CD14-positive monocyte (primary cell): ENCODE measurements at places on chromosomes 1 and 21. TPM values are rescaled to one million over a fixed set of nuclear protein-coding genes. Genes with fewer than 3 reads are reported as not detected.

Gene ZFP69
- 1.1 and 2.1 TPM in 2 replicates for polyA plus RNA-seq

- H3K27me3 ChIP-seq: no peaks in the 10 kb centered on the region
- DNase-seq: no peak
- no peaks in the 10 kb centered on the region for H3K36me3 ChIP-seq
- H3K4me3 ChIP-seq: no peak overlapping the region
- no peaks in the 10 kb centered on the region for H3K4me1 ChIP-seq
Measured at GRCh38 chr1:72526926-72527325, 244.6 kb upstream of the NEGR1 start.

Gene RUNX3
- polyA plus RNA-seq: 27.9 and 44.9 TPM in 2 replicates

Gene CHML
- polyA plus RNA-seq: 3.4 TPM

Gene PROX1
- polyA plus RNA-seq: 0.07 TPM in 1 of 2 replicates, not detected in the other

Gene SLAMF9
- not detected for polyA plus RNA-seq

Gene KCNJ9
- polyA plus RNA-seq: not detected

DNA sequence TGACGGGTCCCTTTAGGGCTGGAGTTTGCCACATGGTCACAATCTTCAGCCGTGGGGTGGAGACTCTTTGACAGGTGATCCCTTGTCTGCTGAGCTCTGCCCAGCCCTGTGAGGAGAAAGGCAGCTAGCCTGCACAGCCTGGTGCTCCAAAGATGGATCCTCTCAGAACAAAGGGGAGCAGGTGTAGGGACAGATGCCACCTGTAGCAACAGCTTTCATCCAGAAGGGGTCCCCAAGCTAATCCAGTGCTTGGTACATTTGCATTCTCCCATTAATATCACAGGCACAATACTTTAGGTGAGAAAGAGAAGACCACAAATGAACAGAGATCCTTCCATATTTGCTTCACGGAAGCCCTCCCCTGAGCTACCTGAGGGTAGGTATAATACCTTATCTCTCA is 93.2 kb downstream of the CCDC185 start:
- H3K36me3 ChIP-seq: no peaks in the 10 kb centered on the region
- no peak overlapping the region for H3K4me3 ChIP-seq
- DNase-seq: no peak
- no peaks in the 10 kb centered on the region for H3K27me3 ChIP-seq
- peaks cover 7% of the 10 kb centered on the region for H3K4me1 ChIP-seq

Gene FCRL4
- polyA plus RNA-seq: not detected

Gene CHRM3
- polyA plus RNA-seq: not detected in 2 replicates

GRCh38 chr1:205832326-205832751 is 17.6 kb downstream of the PM20D1 start:
- H3K36me3 ChIP-seq: no peaks in the 10 kb centered on the region
- H3K27ac ChIP-seq: peak overlapping the region; percentile 13
- H3K27me3 ChIP-seq: peaks cover 3% of the 10 kb centered on the region
- DNase-seq: peak; percentile 23
- no peak overlapping the region for H3K4me3 ChIP-seq

Gene TTC34
- polyA plus RNA-seq: 0.56 and 1.00 TPM in 2 replicates

Gene RAB4A
- polyA plus RNA-seq: 34.5 TPM

GRCh38 chr1:85659174-85659573 is 49.1 kb downstream of the ZNHIT6 start:
- no peaks in the 10 kb centered on the region for H3K27me3 ChIP-seq
- peaks cover 46% of the 10 kb centered on the region for H3K36me3 ChIP-seq
- no peak for DNase-seq
- H3K4me3 ChIP-seq: no peak overlapping the region
- no peak overlapping the region for H3K27ac ChIP-seq

DNA sequence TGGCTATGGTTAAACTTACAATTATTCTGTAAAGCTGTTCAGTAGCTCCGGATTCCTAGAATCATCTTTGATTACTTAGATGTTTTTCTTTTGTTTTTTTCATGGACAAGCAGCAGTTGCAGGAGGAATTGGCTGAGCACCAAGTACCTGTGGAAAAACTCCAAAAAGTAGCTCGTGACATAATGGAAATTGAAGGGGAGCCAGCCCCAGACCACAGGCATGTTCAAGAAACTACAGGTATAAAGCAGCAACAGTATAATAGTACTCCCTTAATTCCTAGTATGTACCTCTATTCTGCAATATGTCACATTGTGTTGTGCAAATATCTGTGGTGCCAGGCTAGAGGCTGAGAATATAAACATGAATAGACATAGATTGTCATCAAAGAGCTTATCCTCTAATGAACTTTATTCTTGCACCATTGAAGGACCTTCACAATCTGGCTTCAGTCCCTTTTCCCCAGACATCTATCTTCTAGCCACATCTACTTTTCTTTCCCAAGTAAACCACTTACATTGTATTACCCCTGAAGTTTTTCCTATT is 132.3 kb upstream of the BMP8A start:
- no peak overlapping the region for H3K4me3 ChIP-seq
- DNase-seq: no peak
- H3K36me3 ChIP-seq: peaks cover 74% of the 10 kb centered on the region
- H3K27ac ChIP-seq: no peak overlapping the region
- H3K4me1 ChIP-seq: peaks cover 7% of the 10 kb centered on the region

DNA sequence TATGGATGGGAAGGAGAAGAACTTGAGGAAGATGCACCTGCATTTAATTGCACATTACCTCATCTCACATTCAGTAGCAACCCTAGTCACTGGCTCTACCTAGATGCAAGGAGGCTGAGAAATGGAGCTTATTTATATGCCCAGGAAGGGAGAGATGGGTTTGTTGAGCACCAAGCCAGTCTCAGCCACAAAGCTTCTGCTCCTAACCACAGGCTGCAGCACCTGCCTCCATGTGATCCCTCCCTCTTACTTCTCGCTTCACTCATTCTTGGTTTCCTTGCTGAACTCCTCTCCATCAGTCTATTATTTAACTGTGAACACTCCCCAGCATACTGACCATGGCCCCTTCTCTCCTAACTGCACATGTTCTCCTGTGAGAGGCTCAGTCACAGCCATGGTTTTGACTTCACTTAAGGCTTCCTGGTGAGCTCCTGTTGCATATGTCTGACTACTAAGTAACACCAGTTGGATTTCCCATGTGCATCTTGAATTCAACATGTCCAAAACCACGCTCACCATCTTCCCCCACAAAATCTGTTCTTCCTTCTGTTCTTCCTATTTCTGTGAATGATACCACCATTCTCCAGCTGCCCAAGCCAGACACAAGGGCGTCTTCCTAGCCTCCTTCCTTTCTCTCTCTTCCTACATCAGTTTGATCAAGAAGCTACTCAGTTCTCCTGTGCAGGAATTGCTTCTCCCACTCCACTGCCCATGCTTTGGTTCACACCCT is 139.8 kb downstream of the AK5 start:
- no peak for DNase-seq
- no peak overlapping the region for H3K4me3 ChIP-seq
- H3K27me3 ChIP-seq: no peaks in the 10 kb centered on the region
- H3K36me3 ChIP-seq: no peaks in the 10 kb centered on the region
- no peak overlapping the region for H3K27ac ChIP-seq

Gene GJA4
- polyA plus RNA-seq: not detected

Gene RASSF5
- polyA plus RNA-seq: 82.1 and 129 TPM in 2 replicates

Gene LRRC71
- not detected for polyA plus RNA-seq
